ENCODE measurements at places on chromosomes 5 and 9.
A peak's percentile ranks its signal among the peaks of the same experiment; 100 is the strongest.

- DNase-seq: no peak
Observed at GRCh38 chr5:79974886-79975285, 16.2 kb downstream of the MTX3 start.

GRCh38 chr5:39905356-39905755 lies 480.6 kb upstream of the DAB2 start:
- DNase-seq: no peak

DNA sequence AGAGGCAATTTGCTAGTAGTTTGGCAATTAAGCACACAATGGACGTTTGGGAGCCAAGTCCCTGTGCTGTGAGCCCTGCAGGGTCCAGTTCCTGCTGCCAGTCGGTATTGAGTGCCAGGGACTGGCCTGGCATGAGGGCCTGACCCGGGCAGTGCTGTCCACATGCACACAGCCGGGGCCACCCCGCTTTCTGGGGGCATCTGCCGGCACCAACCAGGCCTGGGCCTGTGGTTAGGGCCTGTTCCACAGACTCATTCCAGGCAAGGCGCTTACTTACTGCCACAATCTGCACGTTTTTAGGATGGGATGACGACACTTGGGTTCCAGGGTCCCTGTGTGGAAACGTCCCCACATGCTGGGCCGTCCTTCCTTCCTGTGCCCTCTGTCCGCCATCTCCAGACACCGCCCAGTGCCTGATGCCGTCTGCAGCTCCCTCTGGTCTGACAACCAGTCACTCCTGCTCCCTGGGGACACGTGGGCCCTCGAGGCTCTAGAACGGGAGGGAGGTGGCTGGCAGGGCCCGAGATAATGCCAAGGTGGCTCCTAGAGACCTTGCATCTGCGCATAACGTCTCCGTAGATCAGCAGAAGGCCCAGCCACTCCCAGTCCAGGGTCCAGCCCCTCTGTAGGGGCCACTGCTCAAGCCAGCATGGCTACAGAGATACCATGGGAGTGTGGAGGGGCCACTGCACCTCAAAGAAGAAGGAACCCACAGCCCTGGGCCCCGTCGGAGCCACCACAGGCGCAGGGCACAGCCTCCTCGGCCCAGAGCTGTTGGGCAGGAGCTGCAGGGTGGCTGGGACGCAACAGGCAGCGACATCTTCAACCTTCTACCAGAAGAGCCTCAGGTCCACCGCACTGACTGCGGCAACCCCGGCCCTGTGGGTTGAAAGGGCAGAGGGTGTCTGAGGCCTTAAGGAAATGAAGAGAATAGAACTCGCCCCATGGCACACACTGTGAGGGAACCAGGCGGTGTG lies 24.7 kb downstream of the SLC9A3 start:
- DNase-seq: no peak

GRCh38 chr9:71975833-71976232 lies 64.4 kb downstream of the C9orf85 start:
- no peak for DNase-seq

DNA sequence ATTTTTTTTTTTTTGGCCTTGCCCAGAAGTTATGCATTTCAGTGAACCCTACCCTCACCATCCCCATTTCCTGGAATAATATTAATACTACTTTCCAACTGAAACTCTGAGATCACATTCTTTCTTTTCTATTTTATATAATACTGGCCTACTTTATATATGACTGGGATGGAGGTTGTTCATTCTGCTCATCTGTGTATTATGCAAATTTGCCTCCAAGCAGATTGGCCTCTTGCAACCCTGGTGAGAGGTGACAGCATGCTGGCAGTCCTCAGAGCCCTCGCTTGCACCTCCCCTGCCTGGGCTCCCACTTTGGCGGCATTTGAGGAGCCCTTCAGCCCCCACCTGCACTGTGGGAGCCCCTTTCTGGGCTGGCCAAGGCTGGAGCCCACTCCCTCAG lies 35.4 kb downstream of the CDKN2A start:
- no peak for DNase-seq

GRCh38 chr5:116572350-116573278 lies 2.0 kb downstream of the SEMA6A start:
- no peak for DNase-seq

DNA sequence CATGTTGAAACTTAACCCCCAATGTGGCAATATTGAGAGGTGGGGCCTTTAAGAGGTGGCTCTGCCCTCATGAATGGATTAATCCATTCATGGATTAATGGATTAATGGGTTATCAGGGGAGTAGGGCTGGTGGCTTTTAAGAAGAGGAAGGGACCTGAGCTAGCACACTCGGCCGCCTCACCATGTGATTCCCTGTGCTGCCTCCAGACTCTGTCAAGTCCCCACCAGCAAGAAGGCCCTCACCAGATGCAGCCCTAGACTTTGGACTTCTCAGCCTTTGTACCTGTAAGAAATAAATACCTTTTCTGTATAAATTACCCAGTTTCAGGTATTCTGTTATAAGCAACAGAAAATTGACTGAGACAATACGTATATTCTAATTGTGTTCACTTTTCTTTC lies 272.2 kb upstream of the DMRT1 start:
- no peak for DNase-seq

- DNase-seq: no peak
Observed at GRCh38 chr5:35938568-35939227, at the start of gene CAPSL. Gene CAPSL, minus strand, starts transcription at chr5:35938622. Its CDS starts 17,502 bp downstream, at chr5:35921120.

DNA sequence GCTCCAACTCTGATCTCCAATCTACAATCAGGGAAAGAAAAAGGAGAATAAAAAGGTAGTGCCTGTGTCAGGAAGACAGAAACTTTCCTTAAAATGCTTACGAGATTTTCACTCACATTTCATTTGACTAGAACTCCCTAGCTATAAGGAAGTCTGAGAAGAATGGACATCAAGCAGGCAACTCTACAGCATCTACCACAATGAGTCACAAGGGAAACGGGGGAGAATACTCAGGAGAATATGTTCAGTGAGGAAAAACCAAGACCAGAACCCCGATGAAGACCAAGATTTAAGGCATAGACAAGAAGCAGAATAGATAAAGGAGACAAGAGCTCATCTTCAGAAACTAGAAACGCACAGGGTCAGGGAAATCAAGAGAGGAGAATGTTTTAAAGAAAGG lies 9.0 kb upstream of the SETD9 start:
- DNase-seq: no peak

- peak; percentile 11 for DNase-seq
Observed at GRCh38 chr9:97632248-97632984, 752 bp downstream of the TSTD2 start.

DNA sequence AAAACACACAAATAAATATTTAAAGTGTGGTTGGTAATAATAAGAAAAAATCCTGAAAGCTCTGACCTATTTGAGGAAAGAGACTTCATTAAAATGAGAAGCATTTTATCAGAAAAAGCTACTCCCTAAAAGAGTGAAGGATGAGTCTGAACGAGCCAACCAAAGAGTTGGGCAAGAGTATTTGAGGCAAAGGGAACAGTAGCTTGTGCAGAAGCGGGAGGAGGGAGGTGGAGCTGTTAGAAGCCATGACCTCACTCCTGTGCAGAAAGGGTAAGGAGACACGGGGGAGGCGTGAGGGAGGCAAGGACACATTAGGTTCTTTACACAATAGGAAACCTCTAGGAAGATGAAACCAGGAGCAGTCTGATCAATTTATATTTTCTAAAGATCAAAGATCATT lies 29.4 kb downstream of the SH3RF2 start:
- DNase-seq: no peak

- DNase-seq: no peak
Observed at GRCh38 chr5:13606051-13606450, 338.4 kb downstream of the DNAH5 start.

- DNase-seq: no peak
Observed at GRCh38 chr9:113220467-113221002, 542 bp downstream of the FKBP15 start.

- no peak for DNase-seq
Observed at GRCh38 chr5:36395260-36395659, 93.6 kb upstream of the RANBP3L start.

GRCh38 chr5:123937230-123937629 lies 425.3 kb downstream of the CSNK1G3 start:
- DNase-seq: no peak

- DNase-seq: no peak
Observed at GRCh38 chr5:124057724-124058231, 545.8 kb downstream of the CSNK1G3 start.

DNA sequence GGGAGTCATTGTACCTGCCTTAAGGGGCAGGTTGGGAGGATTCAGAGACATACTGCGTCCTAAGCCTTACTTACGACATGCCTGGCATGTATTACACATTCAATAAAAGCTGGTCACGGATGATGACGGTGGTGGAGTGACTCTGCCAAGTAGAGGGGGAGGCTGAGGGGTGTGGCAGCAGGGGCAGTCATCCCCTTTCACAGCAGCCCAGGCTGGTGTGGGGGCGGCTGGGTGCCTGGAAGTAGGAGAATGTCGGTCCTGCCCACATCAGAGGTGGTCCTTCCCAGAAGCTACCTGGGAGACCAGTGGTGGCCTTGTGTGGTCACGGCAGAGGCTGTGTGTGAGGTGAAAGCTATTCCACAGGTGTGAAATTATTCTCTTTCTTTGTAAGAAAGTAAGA lies 8.9 kb downstream of the ZBTB34 start:
- DNase-seq: no peak

- DNase-seq: no peak
Observed at GRCh38 chr5:135989686-135990085, 34.9 kb upstream of the LECT2 start.

DNA sequence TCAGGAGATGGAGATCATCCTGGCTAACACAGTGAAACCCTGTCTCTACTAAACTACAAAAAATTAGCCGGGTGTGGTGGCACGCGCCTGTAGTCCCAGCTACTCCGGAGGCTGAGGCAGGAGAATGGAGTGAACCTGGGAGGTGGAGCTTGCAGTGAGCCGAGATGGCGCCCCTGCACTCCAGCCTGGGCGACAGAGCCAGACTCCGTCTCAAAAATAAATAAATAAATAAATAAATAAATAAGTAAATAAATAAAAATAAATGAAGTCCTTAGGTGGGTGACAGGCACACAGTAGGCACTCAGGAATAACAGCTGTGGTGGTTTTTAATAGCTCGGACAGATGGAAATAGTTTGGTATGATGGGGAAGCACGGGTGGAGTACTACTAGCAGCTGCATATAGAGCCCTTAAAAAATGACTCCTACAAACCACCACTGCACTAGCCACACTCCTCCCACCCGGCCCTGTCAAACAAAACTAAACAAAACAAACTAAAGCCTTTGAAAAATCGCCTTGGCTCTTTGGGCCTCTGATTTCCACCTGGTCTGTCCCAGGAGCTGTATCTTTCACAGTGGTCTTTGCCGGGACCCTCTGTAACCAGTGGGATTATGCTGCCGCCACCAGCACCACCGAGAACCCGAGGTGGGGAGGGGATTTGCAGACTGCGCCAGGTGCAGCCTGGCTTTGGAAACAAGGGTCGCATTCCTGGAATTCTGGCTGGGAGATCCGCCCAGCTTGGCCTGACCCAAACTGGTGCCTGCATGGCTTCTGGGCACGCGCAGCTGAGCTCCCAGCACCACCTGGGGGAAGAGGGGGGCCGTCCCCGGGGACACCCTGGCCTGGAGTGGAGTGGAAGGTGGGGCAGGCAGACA lies 5.1 kb upstream of the WDR5 start:
- DNase-seq: no peak

DNA sequence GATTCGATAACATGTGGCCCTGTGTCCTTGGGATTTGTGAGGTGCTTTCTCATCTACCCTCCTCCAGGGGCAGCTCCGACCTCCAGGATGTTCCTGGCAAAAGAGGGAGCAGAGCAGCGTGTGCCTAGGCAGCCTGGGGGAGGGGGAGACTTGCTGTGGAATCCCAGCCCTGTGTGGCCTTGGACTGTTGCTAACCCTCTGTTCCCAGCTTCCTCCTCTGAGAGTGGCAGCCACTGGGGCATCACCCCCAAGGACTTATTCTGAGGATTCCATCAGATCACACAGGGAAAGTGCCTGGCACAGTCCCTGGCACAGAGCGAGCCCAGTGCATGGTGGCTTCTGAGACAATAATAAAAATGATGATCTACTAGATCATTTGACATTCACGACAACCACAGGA lies 265.1 kb upstream of the MVB12B start:
- DNase-seq: no peak

DNA sequence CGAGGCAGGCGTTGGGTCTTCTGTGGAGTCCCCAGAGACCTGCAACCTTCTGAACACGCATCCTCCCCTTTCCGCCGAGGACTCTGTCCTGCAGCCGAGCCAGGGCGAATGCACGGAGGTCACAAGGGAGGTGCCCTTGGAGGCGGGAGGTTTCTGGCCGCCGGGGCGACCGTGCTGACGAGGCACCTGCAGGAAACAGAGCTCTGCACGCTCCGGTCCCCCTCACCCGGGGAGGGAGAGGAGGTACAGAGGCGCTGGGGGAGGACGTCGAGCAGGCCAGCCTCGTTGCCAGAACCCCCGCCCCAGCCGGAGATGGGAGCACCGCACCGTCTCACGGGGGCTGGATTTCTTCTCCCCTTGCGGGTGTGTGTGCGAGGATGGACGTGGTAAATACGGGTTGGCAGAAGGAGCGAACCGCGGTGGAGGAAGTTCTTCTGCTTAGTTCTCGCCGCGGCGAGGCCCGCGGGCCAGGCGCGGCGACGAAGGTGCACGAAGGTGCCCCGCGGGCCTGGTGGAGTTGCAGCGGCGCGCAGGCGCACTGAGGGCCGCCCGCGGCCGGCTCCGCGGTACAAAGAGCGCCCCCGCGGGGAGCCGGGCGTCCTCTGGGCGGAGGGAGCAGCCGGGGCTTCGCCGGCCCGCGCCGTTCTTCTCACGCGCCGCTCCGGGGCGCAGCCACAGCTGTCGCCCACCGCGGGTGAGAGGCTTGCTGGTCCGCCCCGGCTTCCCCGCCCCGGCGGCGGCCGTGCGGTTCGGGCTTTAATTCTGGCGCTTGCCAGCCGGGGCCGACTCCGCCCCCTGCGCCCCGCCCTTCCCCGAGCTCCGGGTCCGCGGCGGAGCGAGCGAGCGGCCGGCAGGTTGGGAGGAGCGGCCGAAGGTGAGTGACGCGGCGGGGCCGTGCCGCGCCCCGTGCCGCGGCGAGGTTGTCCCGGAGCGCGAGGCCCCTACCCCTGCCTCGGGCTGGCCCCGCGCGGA lies 289.5 kb downstream of the DOCK8 start:
- DNase-seq: peak; percentile 58

DNA sequence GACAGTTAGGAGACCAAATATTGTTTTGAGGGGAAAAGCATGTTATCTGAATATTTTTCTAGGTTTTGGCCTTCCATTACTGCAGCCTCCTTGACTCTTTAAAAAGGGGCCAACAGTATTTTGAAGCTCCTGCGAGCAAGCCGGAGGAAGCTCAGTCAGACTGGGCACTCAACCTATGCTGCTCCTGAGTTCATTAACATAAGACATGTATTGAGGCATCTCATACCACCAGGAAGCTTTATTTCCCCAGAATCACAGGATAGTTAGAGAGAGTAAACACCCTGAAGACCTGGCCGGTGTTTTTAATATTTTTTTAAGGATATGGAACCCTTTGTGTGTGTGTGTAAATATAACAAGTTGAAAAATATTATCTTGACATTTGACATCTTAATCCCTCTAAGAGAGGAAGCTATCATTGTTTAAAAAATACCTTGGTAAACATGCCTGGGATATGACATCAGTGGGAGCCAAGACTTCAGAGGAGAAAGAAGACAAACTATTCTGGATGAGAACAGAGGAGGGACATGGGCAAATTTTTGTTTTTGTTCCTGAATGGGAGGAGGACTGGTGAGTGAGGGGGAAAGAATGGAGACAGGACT lies 139.3 kb upstream of the SLIT3 start:
- no peak for DNase-seq

GRCh38 chr9:116951588-116952435 lies 264.7 kb downstream of the TRIM32 start:
- DNase-seq: no peak

Measured in stimulated activated CD4-positive, alpha-beta T cell treated with anti-CD3 and anti-CD28 coated beads, TNF-alpha, amount 100 ng/mL, for 1 hour (primary cell).